ENCODE measurements at places on chromosomes 7 and 10.

- no peak for DNase-seq
Observed at GRCh38 chr7:20064974-20065862, 152.0 kb downstream of the MACC1 start.

DNA sequence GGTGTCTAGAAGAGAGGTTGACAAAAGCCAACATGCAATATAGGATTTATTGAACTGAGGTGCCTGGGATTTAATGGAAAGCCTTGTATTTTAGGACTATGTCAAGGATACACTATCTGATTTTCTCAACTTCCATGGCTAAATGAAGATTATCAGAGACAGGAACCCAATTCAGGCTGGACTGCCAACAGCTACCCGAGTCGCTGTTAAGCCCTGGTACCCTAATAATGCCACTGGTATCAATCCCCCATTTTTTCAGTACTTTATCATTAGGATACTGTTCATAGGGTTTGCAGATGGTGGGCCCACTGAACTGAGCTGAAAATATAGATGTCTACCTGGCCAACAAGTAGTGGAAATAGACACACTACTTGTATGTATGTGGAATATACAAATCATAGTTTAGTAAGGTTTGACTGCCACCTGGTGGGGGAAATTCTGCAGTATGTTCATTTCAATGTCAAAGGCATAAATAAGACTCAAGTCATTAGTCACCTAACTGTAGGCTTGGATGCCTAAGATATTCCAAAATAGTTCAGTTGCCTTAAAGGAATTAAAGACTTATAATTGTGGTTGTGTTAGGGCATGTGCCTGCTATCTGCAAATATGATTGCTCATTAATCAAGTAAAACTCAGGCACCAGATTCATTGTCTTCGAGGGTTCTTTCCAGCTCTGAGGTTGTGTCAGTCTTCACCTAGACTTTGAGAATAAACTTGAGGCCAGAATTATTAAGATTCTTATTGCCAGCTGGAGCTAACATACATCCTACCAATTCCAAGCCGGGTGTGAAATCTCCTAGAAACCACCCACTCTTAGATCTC lies 34.1 kb upstream of the NOBOX start:
- DNase-seq = peak; percentile 5

DNA sequence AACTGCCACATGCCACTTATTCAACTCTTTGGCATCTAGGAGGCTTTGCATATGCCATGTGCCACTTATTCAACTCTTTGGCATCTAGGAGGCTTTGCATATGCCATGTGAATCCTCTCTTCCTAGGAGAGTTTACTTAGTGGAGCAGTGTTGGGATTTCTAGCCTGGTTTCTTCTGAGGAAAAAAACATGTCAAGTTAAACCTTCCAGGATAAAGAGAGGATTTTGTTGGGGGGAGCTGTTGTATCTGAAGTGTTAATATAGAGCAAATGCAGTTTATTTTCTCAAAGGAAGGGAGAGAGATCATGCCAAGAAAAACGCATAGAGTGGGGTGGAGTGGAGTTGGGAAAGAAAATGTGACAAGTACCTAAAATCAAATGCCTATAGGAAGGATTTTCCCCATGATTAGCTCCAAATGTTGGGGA lies 91.5 kb downstream of the MCU start:
- no peak for DNase-seq

- no peak for DNase-seq
Observed at GRCh38 chr10:87765666-87766376, 52.2 kb downstream of the ATAD1 start.

- DNase-seq = no peak
Observed at GRCh38 chr10:130014263-130015074, 50.4 kb upstream of the EBF3 start.

- no peak for DNase-seq
Observed at GRCh38 chr10:15745751-15746150, 26.0 kb upstream of the ITGA8 start.

DNA sequence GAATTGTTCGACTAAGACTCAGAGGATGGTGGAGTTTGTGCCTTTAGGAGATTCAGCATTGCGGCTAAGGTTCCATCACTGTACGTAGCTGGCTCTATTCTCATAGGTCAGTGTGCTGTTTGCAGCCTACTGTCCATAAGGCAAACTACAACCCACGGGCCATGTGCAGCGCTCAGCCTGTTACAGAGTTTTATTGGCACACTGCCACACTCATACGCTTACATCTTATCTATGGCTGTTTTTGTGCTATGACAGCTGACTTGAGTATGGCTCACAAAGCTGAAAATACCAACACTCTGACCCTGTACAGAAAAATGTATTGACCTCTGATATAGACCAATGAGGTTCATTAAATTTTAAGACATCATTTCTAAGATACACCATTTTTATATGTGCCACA lies 114.5 kb downstream of the ARID5B start:
- DNase-seq = no peak

DNA sequence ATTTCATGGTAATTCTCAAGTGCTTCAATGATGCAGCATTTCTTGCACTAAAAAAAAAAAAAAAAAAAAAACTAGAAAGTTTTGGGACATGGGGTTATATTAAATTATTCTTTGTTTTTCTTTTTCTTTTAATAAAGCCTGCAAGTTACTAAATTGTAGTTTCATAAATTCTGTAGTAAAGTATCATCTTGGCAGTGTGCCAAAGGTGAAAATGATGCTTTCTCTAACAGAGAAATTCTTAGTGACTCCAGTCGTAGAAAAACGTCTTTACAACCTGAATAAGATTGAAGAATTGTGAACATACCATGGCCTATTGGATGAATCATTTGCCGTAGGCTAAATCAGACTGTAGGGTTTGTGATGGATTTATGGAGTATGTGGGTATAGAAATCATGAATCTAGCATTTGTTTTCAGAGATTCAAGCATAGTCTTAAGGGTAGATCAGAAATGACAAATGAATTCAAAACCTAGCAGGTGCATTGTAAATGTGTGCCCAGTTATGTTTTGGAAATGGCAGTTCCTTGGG lies 27.1 kb downstream of the RBM17 start:
- DNase-seq = no peak

DNA sequence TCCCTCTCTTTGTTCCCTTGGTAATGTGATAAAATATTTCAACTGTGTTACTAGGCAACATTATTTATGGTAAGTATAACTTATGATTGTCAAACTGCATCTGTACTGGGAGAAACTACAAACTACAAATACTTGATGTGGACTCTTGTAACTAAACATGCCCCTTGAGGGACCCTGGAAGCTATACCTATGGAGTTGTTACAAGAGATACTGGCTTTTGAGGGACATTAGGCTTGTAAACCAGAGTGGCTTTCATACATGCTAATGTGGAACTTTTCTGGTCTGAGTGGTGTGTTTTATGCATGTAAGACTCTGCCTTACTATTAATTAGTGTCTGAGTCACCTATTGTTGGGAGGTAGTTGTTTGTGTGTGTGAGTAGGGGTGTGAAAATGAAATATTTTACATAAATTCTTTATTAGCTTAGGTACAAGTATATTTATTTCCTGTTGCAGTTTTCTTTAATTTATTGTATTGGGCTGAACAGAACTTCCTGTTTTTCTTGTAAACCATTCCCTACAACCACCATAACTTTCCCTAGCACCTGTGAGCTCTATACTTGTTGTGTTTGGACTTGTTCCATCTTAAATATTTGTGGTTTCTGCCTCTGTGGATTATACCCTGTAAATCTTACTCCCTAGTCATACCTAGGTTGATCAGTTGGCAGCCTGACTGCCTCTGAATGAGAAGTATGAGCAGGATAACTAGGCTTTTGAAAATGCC lies 49.8 kb downstream of the STK31 start:
- DNase-seq = no peak

DNA sequence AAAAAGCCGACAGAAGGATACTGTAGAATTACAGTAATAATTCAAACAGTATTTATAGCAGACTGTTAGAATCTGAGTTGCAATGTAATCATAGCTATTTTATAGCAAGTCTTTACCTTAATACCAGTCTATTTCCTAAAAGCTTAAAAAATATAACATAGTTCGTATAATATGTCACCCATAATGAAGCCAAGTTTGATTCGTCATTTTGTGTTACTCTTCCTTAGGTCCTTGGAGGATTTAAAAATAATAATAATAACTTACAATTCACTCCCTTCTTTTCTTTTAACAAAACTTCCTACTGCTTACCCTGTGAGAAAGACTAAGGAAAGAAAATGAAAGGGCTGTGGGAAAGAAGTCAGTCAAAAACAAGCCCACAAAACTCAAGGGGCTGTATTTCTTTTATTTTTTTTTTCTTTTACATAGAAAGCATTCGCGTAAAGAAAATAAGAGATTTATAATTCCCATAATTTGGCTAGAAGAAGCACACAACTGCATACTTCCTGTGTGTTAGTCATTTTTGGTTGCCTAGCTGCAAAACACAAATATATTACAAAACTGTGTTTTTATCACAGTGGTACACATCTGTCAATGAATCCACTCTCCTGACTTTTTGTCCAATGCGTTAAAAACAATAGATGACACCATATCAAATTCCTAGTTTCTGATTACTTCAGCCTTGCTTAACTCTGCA lies 187.2 kb upstream of the CELF2 start:
- no peak for DNase-seq

DNA sequence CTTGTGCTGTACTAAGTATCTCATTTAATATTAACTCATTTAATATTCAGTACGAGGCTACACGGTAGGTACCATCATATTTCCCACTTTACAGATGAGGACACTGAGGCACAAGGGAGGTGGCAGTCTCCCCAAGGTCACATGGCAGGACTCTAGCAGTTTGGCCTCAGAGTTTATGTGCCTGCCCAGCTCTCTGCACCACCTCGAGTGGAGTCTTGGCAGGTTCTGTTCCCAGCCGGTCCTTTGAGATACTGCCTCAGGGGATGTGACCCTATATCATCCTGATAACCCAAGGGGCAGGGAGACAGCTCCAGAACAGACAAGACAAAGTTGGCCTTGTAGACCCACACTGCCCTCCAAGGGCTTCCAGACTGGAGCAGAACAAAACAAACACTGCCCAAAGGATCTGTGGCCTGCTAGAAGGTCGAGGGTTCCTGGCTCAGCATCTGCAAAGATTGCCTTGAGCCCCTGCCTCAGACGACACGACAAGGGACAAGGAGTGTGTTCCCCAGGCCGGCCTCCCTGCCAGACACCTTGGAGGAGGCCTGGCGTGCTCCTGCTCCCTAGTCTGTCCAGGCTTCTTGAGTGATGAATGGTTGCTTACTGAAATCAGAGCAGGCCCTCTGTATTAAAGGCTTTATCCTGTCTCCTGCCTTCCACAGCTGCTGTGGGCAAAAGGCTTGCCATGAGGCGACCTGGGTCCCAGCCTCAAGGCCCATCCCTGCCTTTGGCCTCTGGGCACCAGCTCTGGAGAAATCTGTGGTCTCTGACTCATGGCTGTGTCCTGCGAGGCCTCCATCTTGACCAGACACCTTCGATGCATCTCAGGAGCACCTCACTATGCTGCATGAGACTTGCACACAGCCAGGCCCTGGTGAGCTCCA lies 3.9 kb upstream of the PWWP2B start:
- DNase-seq = no peak

DNA sequence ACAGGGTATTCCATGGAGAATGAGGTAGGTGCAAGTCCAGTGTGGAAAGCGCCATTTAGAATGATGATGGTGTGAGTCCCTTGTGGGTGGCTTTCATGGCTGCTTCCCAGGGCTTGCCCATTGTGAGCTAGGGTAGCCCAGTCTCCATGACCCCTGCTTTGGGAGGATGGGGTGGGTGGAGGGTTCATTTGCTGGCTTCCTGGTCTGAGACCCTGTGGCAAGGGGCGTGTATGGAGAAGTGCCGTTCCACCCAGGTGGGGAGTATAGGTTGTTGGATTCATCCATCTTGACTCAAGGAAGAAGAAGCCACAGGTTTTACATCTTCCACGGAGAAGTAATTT lies 27.7 kb downstream of the CCM2 start:
- DNase-seq = no peak

DNA sequence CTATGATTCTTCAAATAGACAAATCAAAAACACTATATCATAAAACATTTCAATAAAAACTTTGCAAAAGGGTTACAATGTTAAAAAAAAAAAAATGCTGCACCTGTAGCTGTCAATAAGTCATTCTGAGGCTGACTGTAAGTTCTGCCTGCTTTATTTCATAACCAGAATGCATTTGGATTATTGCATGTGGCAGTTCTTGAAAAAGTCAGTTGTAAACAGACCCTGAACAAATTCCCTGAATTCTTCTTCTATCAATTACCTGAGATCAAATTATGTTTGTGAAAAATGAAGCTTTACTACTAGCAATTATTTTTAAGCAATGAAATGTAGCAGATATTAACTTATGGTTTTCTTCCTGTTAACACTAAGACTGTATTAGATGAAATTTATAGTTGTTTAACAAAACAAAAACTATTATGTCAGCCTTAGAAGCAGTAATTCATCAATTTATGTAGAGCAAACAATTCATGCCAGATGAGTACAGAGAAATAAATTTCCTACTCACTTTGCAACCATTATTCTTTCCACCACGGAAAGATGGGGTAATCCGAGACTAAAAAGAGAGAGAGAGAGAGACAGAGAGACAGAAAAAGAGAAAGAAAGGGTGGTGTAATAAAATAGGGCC lies 107.8 kb downstream of the SFMBT2 start:
- no peak for DNase-seq

DNA sequence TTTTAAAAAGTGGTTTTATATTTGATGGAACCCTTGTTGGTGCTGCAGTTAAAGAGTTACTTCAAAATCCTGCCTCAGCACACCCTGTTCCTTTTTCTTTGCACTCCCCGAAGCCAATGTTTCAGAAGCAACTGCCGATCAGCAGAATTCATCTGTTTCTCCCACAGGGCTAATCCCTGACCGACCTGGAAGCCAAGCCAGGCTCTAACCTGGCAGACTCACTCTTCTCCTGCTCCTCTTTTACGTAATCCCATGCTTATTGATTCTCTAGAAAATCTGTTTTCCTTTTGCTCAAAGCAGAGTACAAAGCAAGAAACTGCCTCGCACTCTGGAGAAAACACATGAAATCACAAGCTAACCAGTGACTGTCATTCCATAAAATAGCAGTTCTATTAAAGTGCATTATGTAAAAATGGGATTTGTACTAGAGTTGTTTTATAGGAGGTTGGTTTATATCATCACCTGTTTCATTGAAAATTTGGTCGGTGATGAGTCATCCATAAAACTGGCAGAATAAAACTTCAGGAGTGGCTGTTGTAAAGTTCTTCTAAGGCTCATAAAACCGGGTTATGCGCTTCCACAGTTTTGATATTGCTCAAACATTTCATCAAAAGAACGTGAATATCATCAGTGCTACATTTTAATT lies 99.9 kb downstream of the CNTNAP2 start:
- no peak for DNase-seq

All from stimulated activated CD8-positive, alpha-beta memory T cell treated with anti-CD3 and anti-CD28 coated beads, Interleukin-4, amount 100 ng/mL, for 4 hours (primary cell).